ENCODE measurements at places on chromosomes 7 and 10. TPM values are rescaled to one million over a fixed set of nuclear protein-coding genes. Genes with fewer than 3 reads are reported as not detected.

GRCh38 chr7:48837266-48837665 is 87.1 kb upstream of the CDC14C start:
- DNase-seq: no peak

DNA sequence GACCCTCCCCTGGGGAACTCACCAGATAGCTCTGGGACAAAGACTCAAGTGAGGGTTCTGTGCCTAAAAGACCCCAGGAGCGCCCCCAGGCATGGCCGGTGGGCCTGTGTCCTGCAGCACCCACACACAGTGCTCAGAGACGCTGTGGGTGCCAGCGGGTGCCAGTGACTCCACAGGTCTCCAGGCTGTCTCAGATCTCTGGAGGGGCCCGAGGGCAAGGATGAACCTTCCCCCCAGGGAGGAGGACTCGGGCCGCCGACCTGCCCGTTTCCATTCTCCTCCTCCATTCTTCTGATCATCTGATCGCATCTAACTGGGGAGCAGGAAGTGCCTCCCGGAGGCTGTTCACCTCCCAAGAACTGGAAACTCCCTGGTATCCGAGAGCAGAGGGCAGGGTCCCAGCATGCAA is 980 bp downstream of the ADAM8 start:
- no peak for DNase-seq

DNA sequence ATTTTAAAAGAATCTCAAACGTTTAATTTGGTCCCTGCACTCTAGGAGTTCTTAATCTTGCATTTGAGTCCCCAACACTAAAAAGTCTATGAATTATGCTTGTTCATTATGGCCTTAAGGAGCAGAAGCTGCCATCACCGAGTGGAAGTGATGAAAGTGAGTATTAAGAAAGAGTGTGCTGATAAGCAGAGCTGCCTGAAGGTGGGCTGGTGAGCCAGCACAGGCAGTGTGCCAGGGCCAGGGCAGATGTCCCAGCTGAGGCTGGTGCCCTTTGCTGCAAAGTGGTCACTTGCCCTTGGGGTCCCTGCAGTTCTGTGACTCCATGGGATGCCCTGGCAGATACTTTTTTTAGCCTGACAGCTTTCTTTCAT is 72.9 kb upstream of the LOXL4 start:
- DNase-seq: no peak

DNA sequence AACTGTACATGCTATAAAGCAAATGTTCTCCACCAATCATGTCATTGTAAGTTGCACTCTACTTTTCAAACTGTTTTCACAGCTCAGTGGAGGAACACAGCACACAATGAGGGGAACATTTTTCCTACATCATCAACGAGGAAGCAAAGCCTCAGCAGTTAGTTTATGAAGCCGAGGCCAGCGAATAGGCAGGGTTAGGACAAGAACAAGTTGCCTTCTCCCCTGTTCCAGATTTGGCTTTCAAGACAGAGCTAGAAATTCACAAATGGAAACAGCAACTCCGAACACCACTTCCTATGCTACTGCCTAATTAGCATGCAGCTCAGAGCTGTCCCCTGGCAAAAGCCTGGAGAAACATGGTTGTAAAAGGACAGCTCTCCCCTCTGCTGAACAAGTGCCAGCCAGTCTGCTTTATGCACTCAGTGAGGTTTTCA is 19.8 kb downstream of the ITGB8 start:
- DNase-seq: no peak

DNA sequence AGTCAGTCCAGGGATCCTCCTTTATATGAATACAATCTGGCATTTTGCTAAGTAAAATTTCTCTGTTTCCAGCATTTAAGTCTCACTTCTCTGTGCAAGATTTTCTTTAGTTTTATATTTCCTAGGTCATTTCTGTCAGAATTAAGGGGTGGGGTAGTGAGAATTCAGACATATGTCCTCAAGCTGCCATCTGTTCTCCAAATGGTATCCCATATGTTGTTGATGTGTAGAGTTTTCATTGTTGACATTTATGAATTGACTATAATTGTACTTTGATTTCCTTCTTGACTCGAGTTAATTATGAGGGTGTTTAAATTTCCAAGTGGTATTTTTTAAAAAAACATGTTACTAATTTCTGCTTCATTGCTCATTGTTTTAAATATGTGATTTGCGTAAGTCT is 148.8 kb downstream of the NPSR1 start:
- DNase-seq: no peak

- DNase-seq: no peak
These were observed 3.9 kb downstream of the TECTB start for GRCh38 chr10:112286837-112287818.

- DNase-seq: no peak
These were observed 14.9 kb upstream of the MXI1 start for GRCh38 chr10:110192552-110192951.

DNA sequence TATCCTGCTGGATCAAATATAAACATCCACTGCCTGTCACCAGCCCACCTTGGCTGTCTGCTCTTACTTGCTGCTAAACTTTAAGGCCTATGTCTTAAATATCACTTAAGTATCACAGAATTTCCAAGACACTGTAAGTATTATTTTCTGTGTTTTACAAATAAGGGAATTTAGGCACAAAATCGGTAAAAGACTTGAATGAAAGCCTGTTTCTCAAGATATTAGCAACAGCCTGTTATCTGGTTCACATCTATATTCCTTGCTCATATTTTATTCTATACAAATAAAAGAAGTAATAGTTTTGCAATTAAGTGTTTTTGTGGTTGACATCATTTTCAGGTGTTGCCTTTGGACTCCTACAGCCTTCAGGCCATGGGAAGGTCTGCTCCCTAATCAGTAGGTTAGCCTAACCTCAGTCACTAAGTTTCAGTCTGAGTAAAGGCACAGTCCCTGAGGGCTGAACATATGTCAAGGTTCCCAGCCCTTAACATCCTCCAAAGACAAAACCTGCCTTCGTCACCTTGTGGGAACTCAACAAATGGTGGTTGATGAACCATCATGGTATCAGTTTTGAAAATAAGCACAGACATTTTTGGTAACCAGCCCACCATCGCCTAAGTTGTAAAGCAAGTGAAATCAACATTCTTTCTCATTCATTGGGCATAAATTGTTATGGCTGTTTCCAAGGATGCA is 127.1 kb downstream of the CREB5 start:
- no peak for DNase-seq

DNA sequence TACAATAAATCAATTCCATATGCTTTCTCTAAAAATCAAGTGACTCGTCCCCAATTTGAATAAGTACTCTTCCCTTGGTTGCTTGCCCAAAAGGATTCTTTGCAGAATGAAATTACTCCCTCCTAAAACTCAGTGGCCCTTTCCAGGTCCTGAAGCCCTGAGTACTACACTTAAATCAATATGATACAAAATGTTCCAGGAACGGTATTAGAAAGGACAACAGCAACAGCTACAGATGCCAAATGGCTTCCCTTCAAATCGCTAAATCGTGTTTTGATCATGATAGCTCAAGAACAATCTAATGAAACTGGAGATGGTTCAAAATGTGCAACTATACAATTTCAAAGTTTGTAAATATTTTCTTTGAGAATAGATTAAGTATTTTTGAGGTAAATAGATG is 59.4 kb downstream of the TPK1 start:
- DNase-seq: no peak

GRCh38 chr7:130887957-130888371 is 154.0 kb upstream of the KLF14 start:
- no peak for DNase-seq

DNA sequence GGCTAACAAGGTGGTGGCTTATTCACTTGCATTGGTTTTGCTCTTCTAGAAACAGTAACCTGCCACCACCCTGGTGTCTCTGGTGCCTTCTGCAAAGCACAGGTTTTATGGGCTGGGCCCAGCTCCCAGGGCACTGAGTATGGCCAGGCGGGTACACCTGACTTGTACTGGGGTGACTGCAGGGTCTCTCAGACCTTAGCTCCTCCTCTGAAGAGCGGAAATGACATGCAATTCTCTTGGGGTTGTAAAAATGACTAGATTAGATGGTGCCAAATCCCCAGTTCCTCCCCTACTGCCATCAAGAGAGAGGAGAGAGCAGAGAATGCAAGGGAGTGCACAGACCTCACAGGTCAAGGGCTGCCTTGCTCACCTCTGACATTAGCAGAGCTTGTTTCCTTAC is 14.7 kb downstream of the ESYT2 start:
- DNase-seq: no peak

GRCh38 chr10:10417671-10418070 is 600.0 kb upstream of the CELF2 start:
- DNase-seq: no peak

- DNase-seq: no peak
These were observed 97.8 kb downstream of the CHST15 start for GRCh38 chr10:123995461-123996131.

DNA sequence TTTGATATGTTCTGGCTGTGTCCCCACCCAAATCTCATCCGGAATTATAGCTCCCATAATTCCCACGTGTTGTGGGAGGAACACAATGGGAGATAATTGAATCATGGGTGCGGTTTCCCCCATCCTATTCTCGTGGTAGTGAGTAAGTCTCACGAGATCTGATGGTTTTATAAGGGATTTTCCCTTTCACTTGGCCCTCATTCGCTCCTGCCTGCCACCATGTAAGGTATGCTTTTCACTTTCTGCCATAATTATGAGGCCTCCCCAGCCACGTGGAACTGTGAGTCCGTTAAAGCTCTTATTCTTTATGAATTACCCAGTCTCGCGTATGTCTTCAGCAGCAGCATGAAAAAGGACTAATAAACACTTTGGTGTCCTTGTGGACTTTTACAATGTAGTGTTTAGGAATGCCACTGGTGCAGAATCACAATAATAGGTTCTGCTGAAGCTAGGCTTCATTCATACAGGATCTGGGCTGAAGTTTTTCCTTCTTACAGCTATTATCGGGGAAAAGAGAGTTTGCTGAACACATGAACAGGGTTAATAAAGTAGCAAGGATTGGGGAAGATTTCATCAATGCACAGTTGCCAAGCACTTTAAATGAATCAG is 74.3 kb downstream of the CPED1 start:
- no peak for DNase-seq

DNA sequence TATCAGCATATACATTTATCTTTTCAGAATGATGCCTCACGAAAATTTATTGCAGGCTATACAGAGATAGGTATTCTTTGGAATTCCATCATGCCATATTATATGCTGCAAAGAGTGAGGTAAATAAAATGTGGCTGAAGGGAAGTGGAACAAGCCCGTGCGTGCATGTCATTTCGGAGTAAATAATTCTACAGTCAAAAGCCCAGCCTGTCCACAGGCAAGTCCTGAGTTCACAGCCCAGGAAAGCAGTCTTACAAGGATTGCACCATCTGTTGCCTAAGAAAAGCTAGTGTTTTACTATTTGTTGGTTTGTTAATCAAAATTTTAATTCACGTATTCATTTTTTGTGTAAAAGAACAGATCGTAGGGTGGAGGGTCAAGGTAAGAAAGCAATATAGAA is 292.4 kb upstream of the AKR1E2 start:
- no peak for DNase-seq

Gene CLDN15
- total RNA-seq: 2.5 TPM

Gene DOCK4
- total RNA-seq: 5.5 TPM

Gene PILRA
- 3.6 TPM for total RNA-seq

Gene EN2
- not detected for total RNA-seq

Gene PIK3CG
- 5.3 TPM for total RNA-seq

Gene SPDYE5
- not detected for total RNA-seq

Gene EPO
- total RNA-seq: 3.8 TPM

All from pancreas (tissue), 10 donors.